Activated T-helper 17 cell treated with anti-CD3 and anti-CD28 coated beads, Interleukin-2, amount 50 U/mL, for 72 hours (primary cell): ENCODE measurements at places on chromosomes 1 and 21. TPM values are rescaled to one million over a fixed set of nuclear protein-coding genes. Genes with fewer than 3 reads are reported as not detected.

DNA sequence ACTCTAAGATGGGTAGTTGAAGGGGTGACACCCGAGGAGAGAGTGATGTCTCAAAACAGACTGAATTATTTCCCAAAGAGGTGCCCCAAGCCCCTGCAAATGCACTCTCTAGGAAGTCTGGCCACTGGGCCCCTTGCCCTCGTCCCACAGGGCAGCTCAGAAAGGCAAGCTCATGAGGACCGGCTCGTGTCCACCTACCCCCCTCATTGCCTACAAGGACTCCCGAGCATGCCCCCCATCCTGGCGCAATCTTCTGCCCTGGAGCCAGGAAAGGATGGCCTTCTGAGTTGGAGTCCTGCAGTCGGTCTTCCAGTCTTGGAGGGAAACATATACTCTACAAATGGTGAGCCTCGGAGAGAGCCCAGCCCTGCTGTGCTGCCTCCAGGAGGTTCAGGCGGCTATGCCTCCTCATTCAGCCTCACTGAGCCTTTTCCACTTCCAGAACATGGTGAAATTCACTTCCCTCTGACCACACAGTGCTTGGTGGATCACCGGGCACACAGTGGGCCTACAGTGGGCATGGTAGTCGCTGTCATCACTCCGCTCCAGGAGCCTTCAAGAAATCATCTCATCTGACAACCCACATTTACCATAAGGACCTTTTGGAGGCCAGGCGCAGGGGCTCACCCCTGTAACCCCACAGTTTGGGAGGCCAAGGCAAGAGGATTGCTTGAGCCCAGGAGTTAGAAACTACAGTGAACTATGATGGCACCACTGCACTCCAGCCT is 5.8 kb upstream of the WNT3A start:
- ATAC-seq: no peak

GRCh38 chr1:51515982-51516648 is 3.0 kb downstream of the EPS15 start:
- ATAC-seq: no peak

DNA sequence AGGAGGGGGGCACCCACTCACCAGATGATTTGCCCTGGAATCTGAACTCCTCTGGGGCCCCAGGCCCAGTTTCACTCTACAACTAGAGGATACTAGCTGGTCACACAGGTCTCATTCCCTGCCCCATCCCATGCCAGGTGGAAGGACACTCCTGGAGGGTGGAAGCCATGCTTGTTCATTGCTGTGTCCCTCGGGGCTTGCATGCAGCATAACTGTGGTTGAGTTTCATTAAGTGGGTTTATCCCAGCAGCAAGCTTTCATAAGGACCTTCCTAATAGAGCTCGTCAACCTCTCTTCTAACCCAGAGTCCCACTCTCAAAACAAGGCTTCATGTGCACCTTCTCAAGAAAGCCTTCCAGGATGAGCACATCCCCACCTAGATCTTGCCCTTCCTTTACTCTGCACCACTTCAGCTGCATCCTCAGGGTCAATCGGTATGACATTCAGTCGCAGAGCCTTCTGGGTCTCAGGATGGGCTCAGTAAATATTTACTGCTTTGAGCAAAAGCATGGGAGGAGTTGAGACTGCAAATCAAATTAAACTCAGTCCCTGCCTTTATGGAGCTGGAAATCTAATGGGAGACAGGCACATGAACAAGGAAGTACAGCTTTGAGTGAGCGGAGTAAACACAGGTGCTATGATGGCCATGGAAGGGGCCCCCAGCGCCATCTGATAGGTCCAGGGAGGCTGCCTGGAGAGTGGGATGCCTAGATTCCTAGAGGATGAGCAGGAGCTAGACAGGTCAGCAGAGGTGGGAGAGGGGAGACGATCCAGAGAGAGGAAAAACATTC is 32.3 kb downstream of the LAMB3 start:
- no peak for ATAC-seq

GRCh38 chr21:45253633-45254459 is 33.8 kb downstream of the POFUT2 start:
- no peak for ATAC-seq

- ATAC-seq: no peak
Measured at GRCh38 chr1:19648689-19649088, 4.6 kb downstream of the NBL1 start.

DNA sequence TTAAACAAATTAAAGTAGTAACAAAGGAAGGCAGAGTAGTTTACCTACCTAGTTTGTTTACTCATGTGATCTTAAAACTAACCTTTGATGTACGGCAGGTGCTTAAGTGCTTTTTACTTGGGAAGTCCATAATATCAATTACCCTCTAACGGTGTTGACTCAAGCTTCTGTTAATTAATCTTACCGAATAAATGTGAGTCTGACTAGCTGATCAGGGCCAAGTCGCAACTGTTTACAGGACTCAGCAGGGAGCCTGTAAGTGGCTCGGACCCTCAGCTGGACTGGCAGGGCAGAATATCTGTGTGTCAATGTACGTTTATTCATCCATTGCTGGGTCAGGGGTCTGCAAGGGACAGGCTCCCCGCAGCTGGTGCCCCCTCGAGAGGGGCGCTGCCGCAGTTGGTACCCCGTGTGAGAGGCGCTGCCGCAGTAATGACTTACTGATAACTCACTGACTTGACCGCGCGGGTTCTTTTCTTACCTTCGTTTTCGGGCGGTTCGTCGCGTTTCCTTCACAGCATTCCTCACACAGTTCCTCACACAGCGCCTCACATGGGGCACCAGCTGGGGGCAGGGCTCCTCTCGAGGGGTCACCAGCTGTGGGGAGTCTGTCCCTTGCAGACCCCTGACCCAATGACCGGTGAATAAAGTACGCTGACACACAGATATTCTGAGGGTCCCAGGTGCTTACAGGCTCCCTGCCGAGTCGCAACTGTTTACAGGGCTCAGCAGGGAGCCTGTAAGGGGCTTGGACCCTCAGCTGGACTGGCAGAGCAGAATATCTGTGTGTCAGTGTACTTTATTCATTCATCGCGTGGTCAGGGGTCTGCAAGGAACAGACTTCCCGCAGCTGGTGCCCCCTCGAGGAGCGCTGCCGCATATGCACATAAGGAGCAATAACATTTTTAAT is 3.0 kb downstream of the FMO1 start:
- ATAC-seq: peak; percentile 82

GRCh38 chr21:45248301-45248892 is 39.3 kb downstream of the POFUT2 start:
- ATAC-seq: no peak

DNA sequence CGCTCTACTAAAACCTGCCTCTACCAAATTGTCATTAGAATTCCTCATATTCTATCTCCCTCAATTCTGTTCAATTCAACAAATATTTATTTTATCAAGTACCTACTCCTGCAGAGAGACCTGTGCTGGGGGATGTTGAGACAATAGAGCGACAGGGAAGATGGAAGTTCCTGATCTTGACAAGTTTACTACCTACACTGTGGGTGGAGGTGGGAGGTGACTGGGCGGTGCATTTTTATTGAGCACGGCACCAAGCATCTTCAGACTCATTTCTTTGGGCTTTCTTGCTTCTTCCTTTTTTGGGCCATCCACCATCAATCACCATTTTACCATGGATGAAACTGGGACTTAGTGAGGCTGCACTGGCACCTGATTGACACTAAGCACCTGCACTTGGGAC is 61.3 kb downstream of the KIRREL1 start:
- ATAC-seq: no peak

DNA sequence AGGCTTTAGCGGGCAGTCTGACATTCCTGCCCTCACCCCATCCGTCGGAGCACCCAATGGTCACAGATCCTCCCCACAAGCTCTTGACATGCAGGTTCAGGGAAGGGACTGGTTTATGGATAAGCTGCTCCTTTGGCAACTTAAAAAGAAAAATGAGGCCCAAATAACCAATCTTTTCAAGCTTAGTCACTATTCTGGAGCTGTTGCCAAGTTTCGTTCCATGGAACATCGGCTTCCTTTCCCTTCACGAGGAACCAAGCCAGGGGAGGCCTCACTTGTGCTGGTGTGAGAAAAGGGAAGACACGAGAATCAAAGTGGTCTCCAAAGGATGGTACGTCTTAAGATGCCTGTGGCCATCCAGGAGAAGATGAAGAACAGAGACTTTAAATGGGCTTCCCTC is 46.1 kb upstream of the LPAR3 start:
- no peak for ATAC-seq

The ASH1L gene
- total RNA-seq: 42.5 TPM

The CFAP141 gene
- not detected for total RNA-seq

The FLG gene
- not detected for total RNA-seq

The EDN2 gene
- not detected for total RNA-seq

The IFI16 gene
- total RNA-seq: 217 TPM
